CD8-positive, alpha-beta memory T cell (primary cell): ENCODE measurements at places on chromosomes 1 and 21.

DNA sequence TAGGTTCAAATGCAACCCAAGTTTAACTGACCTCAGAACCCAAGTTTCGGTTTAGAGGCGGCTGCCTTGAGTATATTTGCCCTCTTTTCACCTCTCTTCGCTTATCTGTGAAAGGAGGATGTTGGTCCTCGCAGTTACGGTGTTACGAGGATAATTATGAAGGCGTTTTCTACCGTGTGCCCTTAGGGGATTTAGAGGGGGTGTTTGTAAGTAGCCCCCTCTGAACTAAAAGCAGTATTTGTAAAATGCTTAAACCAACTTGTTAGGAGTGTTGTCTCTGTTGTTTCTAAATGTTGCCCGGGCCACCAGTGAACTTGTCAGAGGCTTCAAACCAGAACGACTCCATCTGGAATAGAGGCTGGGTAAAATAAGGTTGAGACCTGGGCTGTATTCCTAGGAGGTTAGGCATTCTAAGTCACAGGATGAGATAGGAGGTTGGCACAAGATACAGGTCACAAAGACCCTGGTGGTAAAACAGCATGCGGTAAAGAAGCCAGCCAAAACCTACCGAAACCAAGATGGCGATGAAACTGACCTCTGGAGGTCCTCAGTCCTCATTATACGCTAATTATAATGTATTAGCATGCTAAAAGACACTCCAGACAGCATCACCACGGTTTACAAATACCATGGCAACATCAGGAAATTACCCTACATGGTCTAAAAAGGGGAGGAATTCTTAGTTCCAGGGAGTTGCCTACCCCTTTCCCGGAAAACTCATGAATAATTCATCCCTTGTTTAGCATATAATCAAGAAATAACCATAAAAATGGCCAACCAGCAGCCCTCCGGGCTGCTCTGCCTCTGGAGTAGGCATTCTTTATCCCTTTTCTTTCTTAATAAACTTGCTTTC is 1.0 kb upstream of the PSRC1 start:
- DNase-seq: no peak

GRCh38 chr21:46569081-46569480 is 35.8 kb downstream of the S100B start:
- no peak for DNase-seq

DNA sequence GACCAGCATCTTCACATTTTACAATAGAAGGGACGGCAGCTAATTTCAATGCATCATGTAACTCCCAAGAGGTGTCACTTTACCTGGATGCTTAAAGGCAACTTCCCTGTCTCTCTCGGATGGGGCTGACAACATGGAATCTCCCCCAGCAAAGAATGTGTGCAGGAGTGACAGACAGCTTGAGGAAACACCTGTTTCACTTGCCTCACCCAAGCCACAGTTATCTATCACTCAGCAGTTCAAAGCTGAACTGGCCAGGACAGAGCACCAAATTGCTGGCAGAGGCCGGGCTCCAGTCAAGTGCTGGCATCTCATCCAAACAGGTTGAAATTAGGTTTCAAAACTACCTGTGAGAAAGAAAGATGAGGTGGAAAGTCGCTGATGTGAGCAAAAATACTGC is 538.0 kb upstream of the PLXNA2 start:
- no peak for DNase-seq

GRCh38 chr1:221263831-221264767 is 384.9 kb downstream of the HLX start:
- DNase-seq: peak; percentile 44

GRCh38 chr1:66000033-66000637 is 207.4 kb downstream of the PDE4B start:
- DNase-seq: no peak

GRCh38 chr1:12629985-12630760 is 12.2 kb upstream of the DHRS3 start:
- DNase-seq: no peak

- no peak for DNase-seq
These were observed 13.7 kb upstream of the ANGPTL7 start for GRCh38 chr1:11175461-11175860.

GRCh38 chr21:26127918-26128317 is 42.7 kb downstream of the APP start:
- no peak for DNase-seq

DNA sequence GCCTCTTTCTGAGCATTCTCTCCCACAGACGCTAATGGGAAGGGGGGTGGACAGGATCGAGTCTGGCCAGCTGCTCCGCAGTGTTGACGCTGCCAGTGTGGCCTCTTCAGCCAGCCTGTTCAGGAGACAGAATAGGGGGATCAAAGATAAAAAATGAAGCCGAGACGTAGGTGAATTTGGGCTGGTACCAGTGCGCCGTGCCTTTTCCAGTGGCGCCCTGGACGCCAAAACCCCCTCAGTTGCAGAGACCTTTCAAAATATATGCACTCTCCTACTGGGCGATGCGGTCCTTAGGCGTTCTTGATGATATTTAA is 1.1 kb downstream of the TTC3 start:
- DNase-seq: no peak

GRCh38 chr1:25897754-25898153 is 8.5 kb downstream of the STMN1 start:
- DNase-seq: no peak

GRCh38 chr1:20166051-20166450 is 19.8 kb upstream of the UBXN10 start:
- DNase-seq: no peak

- no peak for DNase-seq
These were observed 833 bp upstream of the DIP2A start for GRCh38 chr21:46457801-46458314.

DNA sequence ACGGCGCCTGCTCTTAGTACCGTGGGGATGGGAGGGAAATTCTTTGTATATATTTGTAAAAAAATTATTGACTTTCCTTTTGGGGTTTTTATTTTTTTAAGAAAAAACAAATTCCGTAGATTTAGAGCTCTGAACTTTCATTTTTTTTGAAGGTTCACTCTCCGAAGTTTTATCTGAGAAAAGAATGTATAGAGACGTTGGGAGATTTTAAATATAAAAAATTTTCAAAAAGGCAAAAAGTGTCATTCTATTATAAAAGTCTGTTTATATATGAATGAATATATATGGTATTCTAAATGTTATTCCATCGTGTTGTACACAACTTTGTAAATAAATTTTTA is 2.4 kb downstream of the FOXD3 start:
- DNase-seq: no peak

GRCh38 chr1:1625824-1626206 is 6.2 kb upstream of the MMP23B start:
- DNase-seq: no peak

DNA sequence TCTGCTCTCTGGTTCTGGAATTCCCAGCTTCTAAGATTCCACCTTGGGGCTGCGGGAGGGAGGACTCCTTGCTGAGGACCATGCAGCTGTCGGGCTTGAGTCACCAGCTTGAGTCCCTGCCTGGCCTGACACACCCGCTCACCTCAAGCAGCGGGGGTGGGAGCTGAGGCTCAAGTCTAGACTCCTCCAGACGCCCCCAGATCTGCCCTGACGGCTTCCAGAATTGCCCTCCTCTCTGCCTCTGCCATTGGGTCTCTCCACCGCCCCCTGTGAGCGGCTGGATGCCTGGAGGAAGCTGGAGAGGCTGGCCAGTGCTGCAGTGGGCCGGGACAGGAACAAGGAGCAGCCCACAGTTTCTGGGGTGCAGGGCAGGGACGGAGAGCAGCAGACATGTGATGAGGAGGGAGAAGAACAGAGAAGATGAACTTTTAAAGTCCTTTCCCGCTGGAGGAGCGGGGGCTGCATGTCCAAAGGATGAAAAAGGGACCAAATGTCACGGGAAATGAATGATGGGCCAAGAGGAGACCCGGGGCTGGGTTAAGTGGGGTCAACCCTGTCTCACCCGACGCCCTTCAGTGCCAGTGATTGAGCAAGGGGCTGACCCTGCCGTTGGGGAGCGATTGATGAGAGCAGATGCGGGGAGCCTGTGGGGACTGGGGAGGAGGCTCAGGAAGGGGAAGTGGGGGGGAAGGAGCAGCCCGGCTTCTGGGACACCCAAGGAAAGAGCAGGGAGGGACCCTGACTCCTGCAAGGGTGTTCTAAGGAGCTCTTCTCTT is 13.5 kb downstream of the CRABP2 start:
- no peak for DNase-seq

GRCh38 chr1:225694151-225694603 is 41.3 kb upstream of the ENAH start:
- no peak for DNase-seq

DNA sequence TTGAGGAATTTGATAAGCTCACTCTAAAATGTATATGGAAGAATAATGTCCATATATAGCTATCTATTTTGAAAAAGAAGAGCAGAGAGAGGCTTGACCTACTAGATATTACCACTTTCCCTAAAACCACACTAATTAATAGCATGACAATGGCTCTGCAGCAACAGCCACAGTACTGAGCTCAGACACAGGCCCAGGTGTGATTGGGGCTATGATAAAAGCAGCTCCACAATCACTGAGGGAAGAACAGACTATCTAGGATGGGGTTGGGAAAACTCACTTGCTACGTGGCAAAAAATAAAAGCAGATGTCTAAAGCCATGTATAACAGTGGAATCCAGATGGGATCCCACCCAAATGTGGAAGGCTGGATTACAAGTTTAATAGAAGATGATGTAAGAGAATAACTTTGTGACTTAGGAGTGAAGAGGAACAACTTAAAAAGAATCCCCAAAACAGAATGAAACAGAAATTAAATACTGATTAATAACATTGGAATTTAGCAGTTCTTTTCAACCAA is 80.8 kb upstream of the RAB4A start:
- DNase-seq: no peak

- DNase-seq: no peak
These were observed 24.8 kb downstream of the RSPH1 start for GRCh38 chr21:42471206-42471605.

- no peak for DNase-seq
These were observed 541.3 kb downstream of the OMA1 start for GRCh38 chr1:58005212-58005611.

DNA sequence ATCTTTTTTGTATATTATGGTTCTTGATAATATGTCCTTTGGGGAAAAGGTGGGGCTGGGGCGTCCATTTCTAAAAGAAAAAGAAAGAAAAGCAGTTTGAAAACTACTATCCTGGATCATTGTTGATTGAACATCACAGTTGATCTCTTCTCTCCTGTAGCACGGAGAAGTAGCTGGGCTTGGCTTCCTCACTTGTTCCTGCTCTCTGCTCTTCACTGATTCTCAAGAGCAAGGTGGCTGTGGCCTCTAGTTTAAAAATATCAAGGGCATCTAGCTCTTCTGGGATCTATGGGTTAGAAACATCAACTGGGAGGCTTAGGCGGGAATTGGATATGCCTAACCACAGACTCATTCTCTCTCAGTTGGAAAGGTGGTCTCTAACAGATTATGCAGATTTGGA is 38.1 kb upstream of the EPHA8 start:
- DNase-seq: no peak

GRCh38 chr1:27099587-27100334 is 55.2 kb downstream of the SLC9A1 start:
- DNase-seq: no peak

DNA sequence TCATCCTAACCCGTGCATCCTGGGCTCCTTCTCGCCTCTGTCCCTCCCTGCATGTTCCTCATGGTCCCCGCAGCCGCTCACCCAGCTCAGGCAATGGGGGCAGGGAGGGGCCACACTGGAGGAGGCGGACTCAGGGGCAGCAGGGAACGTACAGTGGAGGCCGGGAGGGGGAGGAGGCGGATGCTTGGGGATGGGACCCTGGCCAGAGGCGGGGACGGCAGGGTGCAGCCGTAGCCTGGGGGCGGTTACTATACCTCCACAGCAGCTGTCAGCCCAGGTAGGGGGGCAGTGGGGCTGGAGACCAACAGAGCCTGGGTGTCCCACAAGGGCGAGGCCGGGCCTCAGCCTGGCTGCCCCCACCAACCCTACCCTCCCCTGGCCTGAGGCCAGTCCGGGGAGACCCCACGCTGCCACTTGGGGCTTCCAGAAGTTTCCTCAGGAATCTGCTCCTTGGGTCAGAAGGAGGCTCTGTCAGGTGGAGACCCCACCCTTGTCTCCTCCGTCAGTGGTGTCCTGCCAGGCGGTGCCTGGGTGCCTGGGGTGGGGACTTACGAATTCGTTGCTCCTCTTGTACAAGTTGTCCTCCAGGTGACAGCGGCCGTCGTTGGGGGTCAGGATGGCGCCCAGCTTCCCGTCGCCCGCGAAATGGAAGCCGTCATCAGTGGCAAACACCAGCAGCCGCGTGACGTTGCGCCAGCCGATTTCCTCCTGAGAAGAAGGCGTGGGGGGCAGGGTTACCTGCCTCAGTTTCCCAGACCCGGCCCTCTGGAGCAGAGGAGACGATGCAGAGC is 20.7 kb downstream of the ITGB2 start:
- DNase-seq: no peak

- DNase-seq: no peak
These were observed 33.5 kb downstream of the SCYL3 start for GRCh38 chr1:169860187-169860586.

DNA sequence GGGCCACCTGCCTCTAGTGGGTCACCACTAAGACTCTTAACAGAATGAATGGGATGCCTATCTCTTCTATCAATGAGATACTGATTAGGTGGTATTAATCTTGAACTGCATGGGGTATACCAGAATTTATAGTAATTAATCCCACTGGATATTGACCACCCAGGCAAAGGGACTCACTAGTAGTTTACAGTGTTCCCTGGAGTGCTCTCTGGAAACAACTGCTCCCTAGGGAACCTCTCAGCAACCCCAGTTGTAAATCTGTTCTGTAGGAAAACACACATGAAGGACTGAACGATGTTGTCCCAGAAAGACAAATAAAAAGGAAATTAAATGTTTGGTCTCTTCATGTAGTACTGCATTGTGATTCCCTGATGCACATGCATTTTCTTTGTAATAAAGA is 430.5 kb downstream of the HLX start:
- DNase-seq: no peak

DNA sequence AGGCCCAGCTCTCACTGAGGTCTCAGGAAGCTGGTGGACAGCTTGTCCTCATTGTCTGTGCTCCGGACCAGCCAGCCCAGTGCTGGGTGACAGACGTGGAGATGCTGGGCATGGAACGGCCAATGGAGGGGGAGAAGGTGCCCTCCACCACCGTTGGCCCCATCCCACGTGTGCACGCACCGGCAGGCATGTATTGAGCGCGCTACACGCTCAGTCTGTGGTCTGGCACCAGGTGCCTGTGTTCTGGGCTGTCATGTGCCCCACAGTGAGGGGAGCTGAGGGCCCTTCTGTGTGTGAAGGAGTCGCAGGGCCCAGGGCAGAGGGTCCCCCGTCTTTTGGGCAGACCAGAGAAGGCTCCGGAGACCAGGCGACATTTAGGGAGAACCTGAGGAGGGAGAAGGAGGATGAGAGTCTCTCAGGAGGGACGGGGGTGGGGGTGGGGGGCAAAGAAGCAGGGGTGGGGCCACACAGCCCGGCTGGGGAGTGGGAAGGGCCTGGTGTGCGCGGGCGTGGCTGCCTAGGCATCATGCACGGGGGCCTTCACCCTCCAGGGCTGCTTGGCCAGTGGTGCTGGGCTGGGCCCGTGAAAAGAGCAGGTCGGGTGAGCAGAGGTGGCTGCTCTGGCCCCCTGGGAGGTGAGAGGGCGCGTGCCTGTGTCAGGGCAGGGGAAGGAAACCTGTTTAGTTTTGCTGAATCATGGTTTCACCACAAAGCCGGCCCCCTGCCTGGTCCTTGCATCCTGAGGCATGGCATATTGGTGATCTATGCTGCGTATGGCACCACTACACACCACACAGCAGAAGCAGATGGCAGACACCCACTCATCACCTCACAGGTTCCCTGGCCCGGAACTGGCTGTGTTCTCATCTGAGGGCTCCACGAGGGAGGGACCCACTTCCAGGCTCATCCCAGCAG is 86.7 kb upstream of the TTC34 start:
- DNase-seq: no peak

- DNase-seq: no peak
These were observed 85.0 kb upstream of the LYST start for GRCh38 chr1:235951661-235952060.
